ENCODE measurements at places on chromosomes 2 and 18.

GRCh38 chr18:20996418-20996817 lies 115.2 kb downstream of the ROCK1 start:
- DNase-seq, result no peak

- no peak for DNase-seq
Measured at GRCh38 chr2:112733456-112733855, 12.6 kb downstream of the NT5DC4 start.

DNA sequence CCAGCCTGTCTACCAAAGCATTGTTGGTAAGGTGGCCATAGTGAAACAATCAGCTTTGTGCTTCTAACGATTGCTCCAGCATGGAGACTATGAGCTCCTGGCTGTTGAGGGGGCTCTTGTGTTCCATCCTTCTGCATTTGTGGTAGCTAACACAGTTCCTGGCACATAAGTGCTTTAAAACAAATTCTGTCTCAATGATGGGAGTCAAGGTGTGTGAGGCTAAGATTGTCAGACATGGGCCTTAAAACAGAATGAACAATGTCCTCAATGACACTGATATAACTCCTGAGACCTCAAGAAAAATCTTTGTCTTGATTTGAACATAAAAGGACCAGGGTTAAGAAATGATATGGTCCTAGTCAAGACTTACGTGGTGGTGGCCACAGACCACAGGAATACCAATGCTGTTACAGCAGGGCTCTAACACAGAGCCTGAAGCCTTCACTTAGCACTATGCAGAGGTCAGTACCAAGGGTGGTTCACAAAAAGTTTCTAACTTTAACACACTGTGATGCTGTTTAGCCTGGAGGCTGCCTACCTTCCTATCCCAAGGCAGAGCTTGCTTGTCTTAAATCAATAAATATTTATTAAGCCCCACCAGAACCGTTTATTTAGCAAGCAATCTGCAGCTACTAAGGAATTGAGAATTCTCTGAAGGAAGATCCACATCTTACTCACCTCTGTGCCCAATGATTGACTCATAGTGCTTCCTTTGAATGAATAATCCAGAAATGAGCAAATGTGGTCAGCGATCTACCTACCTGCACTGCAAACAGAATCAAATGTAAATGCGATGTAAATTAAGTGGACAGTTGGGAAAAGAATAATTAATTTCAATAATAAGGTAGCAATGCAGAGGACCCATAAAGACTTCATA lies 35.1 kb downstream of the EVA1A start:
- no peak for DNase-seq

DNA sequence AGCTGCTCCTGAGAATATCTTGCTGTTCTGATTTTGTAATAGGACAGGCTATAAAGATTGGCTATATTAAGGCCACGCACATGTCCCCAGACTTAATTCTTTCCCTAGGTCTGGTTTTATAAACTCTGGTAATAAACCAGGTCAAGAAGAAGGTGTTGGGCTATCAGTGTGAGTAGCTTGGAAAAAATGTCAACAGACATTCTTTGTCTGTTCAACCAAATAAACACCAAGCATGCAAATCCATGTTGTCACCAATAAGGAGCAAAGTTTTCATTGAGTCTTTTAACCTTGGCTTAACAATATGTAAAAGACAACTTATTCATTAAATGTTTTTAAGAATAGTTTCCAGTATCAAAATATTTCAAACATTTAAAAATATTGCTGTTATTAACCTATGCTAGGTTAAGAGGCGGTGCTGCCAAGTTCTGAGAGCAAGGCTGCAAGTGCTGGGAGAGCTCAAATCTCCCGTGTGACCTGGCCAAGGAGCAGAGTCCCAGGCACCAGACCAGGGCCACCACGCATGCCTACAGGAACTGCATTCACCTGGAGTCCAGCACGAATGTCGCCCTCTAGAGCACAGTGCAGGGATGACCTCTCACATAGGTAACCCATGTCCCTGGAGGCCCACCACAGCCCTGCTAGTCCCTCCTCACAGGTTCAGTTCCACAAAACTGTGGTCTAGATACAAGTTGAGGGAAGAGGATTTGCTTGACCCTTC lies 120.5 kb upstream of the POU3F3 start:
- DNase-seq, result no peak

- no peak for DNase-seq
Measured at GRCh38 chr2:37201766-37202165, 5.5 kb downstream of the CEBPZOS start.

GRCh38 chr2:62354771-62355561 lies 151.0 kb downstream of the TMEM17 start:
- no peak for DNase-seq

GRCh38 chr18:4454537-4455112 lies 482 bp downstream of the DLGAP1 start:
- no peak for DNase-seq

DNA sequence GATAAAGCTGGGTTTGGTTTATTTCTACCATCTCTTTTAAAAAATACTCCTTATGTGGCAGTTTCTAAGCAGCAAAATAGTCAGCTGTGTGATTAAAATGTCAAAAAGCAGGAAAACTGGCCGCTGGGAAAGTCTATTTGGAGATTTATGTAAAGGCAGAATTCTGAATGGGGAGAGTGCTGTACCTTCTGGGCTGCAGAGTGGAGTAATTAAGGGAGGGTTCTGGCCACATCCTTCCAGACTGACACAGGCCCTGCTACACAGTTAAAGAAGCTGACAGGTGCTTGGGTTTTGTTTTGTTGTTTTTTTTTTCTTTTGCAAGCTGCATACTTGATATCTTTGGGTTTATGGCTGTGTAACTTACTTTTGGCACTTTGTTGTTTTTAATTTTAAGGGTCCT lies 157.2 kb downstream of the WDSUB1 start:
- DNase-seq, result no peak

GRCh38 chr18:77359561-77360314 lies 110.1 kb downstream of the GALR1 start:
- no peak for DNase-seq

DNA sequence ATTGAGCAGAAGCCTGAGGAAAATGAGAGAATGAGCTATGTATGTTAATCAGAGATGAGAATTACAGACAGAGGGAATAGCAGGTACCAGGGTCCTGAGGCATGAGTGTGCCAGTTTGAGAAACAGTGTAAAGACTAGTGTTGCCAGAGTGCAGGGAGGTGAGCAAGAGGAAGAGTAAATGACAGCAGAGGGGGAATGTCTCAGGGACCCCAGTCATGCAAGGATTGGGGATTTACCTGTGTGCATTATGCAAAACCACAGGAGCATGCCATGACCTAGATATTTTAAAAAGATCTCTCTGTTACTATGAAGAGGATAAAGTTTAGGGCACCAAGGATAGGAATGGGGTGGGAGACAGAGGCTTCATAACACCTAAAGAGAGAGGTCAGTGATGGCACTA lies 72.1 kb downstream of the TTC32 start:
- no peak for DNase-seq

- DNase-seq, result no peak
Measured at GRCh38 chr18:11125492-11126315, 23.7 kb downstream of the PIEZO2 start.

DNA sequence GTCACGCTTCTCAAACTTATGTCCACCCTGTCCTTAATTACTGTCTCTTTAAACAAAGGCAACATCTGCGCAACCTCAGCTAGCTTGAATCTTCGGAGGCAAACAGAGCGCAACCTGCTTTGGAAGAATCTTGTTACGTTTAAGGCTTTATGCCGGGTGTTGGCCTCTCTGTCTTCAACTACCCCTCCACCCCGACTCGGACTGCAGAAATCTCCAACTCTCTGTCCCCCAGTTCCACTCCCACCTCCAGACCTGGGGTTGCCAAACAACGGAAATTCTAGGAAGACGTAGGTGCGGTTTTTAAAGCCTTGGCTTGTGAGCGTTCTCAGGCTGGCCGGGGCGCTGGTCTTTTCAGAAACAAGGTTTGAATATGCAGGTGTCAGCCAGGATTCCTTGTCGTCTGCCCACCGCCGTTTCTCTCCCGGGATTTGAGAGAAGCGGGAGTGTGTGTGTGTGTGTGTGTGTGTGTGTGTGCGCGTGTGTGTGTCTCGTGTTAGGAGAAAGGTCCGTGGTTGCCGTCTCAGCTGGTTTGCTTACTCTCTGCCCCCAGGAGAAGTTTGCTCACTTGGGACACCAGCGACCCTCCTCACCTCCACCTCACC lies 1.1 kb upstream of the ONECUT2 start:
- DNase-seq, result no peak

- DNase-seq, result no peak
Measured at GRCh38 chr2:3114406-3115185, 263.0 kb downstream of the EIPR1 start.

DNA sequence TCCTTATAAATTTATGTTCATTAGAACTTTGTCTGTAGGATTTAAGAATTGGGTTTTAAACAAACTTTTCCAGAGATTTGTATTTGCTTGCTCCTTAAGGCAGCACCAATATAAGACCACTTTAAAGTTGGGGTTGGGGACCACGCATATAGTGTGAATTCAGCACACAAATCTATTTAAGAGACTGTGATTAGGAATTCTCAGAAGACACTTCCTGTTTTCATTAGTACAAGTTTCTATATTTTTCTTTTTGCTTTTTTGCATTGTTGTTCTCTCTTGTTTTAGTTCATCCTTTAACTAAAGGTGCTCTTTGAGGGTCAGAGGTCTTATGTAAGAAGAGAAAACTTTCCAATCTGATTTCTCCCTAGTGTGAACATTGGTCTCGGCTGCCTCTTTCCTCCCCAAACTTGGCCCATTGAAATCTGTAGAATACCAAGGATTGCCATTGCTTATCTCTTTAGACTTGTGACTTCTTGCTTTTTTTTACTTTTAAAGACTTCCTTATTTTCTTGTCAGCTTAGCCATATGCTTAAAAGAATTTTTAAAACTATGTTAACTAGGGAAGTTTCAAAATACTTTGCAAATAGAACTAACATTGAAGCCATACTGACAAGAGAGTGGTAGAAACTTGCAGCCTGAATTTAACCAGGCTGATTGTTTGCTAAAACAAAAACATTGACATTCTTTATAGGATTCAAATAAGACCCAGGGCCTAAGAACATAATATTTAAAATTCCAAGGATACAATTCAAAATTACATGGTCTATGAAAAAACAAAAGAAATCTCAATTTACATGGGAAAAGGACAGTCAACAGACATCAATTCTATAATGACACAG lies 264.1 kb upstream of the FN1 start:
- no peak for DNase-seq

DNA sequence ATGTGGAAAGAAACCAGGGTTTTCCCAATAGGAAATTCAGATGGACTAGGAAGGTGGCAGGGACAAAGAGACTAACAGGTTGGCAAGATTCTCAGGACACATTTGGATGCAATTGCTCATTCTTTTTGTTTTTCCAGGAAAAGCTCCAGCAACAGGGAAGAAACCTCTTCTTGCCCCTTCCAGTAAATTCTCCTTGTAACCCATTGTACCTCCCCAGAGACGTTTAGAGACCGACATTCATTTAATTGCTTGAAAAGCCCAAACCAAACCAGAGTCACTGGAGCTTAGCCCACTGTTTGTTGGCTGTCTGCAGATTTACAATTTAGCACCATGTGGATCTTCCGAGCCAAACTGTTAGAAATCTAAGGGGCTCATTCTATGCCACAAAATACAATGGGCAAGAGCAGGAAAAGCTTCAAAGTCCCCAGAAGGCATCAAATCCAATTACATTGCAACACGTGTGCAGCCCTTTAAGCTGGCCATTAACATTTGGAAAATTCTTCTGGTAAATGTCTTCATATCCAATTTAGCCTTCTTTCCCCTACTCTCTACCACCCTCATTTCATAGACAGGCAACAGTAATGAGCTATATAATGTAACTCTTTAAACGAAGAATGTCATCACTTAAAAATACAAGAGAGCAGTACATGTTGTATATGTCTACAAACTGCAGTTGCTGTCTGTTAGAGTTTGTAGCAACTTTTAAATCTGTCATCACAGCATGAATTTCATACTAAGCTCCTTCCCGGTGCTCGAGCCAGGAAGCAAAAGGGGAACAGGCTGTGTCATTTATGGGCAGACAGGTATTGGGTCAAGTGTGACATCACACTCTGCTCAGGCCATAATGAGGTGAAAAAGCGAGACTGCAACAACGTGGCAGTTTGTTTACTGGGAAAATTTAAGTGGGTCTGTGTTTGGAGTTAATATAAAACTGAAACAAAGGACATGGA lies 235.6 kb upstream of the HNRNPA3 start:
- no peak for DNase-seq

DNA sequence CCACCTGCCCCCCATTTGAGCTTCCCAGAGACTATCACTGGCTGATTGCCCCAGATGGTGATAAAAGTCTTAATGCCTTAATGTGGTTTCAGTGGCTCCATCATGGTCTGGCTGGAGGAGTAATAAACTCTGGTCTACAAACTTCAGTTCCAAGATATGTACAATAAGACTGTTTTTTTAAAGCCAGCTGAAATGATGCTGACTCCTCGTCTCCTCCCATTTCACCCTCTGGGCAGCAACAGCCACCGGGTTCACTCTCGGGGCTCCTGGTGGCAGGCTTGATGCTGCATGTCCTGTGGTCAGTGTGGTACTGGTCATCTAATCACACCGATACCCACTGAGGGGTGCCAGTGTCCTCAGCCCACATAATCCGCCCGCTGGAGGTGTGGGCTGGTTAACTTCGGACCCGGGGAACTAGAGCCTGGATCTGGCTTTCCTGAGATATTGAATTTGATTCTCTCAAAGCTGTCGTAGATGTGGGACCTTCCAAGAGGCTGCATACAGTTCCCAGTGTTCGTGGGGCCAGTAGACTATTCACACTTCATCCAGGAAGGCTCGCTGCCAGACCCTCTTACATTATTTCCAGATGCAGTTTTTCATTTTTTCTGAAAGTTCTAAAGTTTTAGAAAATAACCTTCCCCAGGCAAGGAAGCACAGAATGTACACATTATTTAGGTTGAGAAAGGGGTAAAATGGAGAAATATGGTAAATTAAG lies 95.3 kb downstream of the GALR1 start:
- DNase-seq, result no peak

- no peak for DNase-seq
Measured at GRCh38 chr2:215507136-215507535, 71.3 kb upstream of the FN1 start.

GRCh38 chr2:12057436-12058166 lies 311.2 kb downstream of the LPIN1 start:
- DNase-seq, result no peak

GRCh38 chr2:200702646-200703118 lies 109.0 kb upstream of the BZW1 start:
- no peak for DNase-seq

- DNase-seq, result no peak
Measured at GRCh38 chr2:119333360-119333759, 33.3 kb downstream of the C2orf76 start.

GRCh38 chr18:14776801-14777200 lies 28.8 kb downstream of the ANKRD30B start:
- no peak for DNase-seq

DNA sequence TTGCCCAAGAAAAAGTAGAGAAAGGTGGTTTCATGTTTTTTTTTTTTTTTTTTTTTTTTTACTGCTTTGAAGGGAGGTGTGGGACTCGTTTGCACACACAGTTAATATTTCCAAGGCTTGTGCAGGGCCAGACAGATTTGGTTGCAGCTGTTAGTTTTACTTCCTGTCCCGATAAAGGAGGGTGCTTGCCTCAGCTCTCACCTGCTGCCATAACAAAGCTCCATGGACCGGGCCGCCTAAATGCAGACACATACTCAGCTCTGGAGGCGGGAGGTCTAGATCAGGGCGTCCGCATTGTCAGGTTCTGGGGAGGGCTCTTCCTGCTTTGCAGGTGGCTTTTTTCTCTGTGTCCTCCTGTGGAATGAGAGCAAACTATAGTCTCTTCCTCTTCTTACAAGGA lies 69.9 kb downstream of the ODC1 start:
- no peak for DNase-seq

Data from cortex of kidney (tissue), 1 donor.